ENCODE measurements at places on chromosomes 1 and 21.

DNA sequence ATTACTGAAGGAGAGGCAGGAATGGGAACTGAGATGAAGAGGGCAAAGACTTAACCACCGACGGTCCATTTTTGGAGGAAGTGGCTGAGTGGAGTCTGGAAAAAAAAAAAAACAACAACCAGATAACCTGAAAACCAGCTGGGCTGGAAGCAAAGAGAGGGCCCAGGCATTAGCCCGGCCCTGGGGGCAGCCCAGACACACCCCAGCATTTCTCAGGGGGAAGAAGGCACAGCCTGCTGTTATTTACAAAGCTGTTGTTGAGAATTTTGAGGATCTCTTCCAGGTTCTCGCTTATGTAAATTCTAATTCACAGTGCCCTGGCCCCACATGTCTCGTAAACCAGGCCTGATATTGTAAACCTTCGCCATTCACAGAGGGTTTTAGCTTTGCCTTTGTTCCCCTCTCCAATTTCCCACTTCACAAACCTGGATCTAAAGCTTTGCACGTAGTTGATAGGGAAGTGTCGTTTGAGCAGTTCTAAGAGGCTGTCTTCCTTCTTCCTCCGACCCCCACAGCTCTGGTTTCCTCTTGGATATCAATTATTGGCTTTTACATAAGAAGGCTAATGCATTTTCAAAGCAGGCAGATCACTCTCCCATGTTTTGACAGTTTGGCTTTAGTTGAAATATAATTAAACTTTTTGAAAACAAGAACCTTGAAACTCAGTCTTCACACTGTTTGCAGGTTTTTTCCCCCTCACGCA is 161.8 kb upstream of the IRF2BP2 start:
- no peak for DNase-seq

- no peak for DNase-seq
These were observed 36.7 kb downstream of the CATSPERE start for GRCh38 chr1:244497805-244498204.

DNA sequence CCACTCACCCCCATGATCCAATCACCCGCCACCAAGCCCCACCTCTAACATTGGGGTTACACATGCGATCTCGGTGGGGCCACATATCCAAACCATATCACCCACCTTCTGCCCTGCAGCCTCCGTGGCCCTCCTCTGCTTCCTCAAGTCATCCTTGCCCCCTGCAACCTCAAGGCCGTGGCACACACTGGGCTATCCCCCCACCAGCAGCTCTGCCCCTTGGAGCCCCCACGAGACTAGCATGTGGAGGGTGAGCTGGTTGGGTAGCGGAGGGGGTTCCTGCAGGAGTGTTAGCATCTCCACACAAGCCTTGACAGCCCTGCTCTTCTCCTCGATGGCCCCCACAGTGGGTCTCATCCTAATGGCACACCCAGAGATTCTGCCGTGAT is 100.8 kb downstream of the TOMM20 start:
- DNase-seq: no peak

GRCh38 chr1:107617921-107618320 is 347.1 kb downstream of the VAV3 start:
- DNase-seq: no peak

GRCh38 chr1:163055005-163055404 is 14.2 kb upstream of the RGS4 start:
- DNase-seq: no peak

DNA sequence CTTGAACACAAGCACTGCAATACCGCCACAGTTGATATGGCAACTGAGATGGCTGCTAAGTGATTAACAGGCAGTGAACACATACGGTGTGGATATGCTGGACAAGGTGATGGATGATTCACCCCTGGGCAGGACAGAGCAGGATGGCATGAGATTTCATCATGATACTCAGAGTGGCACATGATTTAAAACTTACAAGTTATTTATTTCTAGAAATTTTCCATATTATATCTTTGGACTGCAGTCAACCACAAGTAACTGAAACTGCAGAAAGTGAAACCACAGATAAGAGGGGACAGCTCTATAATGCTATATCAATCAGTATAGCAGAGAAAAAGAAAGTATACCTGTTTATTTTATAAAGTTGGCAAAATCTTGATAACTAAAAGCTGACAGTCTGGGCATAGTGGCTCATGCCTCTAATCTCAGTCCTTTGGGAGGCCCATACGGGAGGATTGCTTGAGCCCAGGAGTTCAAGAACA is 47.9 kb downstream of the PHACTR4 start:
- DNase-seq: peak; percentile 90
